NCI-H510A treated with DMSO at 0.1 percent for 48 hours (cell line): ENCODE measurements at places on chromosomes 11 and 22.

GRCh38 chr11:36426226-36426848 is 83.7 kb downstream of the TRAF6 start:
- peak; percentile 10 for DNase-seq

GRCh38 chr11:36090356-36091109 is 146.7 kb downstream of the LDLRAD3 start:
- no peak for DNase-seq

DNA sequence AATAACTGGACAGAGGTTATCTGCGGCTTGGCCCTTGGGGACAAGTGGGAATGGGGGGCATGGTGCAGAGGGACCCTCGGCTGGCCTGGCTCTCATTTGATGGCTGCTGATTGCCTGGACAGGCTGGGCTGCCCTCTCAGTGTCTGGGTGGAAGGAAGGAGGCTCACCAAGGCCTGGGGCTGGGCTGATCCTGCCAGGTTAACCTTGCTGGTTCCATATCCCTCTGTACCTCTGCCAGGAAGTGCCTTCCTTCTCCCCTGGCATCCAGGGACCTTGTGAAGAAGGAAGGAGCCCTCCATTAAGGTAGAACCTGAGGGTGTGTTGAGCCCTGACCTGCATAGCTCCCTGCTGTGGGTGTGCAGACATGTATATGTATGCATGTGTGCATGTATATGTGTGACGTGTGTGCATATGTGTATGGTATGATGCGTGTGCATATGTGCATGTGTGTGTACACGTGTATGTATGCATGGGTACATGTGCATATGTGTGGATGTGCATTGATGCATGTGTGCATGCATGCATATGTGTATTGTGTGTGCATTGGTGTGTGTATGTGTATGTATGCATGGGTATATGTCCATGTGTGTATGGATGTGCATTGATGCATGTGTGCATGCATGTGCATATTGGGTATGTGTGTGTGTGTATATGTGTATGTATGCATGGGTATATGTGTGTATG is 433.9 kb downstream of the TBC1D22A start:
- DNase-seq = no peak

GRCh38 chr11:79313530-79313913 is 127.3 kb downstream of the TENM4 start:
- no peak for DNase-seq

- DNase-seq = peak; percentile 4
Observed at GRCh38 chr11:104462341-104462740, 298.4 kb upstream of the PDGFD start.

DNA sequence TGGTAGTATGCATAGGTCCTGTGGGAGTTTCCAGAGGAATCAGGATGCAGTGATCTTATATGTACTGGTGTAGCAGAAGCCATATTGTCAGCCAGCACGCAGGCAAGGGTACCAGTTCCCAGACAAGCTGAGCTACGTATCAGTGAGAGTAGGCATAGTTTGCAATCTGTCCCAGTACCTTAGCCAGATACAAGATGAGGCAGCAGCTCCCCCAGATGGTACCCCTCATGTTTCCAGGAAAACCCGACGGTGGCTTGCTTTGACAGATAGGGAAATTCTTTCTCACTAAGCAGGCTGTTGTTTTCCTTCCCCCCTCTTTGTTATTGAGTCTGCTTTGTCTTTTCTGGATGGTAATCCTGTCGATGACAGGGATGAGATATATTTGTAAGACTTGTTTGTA is 109.7 kb upstream of the RRM1 start:
- DNase-seq = no peak

DNA sequence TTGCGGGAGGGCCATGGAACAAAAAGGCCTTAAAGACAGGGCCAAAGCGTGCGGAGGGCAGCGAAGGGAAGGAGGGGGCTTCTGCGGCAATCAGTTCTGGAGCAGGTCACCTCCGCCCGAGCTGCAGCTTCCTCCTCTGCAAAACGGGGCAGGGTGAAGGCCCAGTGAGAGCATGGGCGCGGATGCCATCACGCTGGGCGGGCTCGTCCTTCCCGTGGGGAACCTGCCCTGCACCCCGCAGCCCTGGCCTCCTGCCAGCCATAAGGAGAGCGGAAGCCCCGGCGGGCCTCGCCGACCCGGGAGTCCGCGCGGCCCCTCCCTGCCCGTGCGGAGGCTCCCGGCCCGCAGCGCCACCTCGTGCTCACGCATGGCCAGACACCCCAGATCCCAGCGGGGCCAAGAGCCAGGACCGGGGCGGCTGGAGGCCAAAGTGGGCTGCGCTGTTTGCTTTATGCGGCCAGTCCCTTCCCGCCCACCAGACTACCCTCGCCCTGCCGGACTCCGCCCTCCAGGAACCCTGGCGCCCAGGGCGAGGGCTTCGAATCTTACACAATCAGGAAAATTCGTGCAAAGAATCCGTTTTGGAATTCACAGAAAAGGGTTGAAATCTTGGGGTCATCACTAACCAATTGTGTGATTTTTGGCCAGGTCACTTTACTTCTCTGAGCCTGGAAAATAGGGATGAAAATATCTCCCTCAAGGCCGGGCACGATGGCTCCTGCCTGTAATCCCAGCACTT is 16.1 kb downstream of the TSKU start:
- DNase-seq = peak; percentile 55

GRCh38 chr11:61123775-61124571 is 21.7 kb downstream of the CD5 start:
- DNase-seq = no peak

DNA sequence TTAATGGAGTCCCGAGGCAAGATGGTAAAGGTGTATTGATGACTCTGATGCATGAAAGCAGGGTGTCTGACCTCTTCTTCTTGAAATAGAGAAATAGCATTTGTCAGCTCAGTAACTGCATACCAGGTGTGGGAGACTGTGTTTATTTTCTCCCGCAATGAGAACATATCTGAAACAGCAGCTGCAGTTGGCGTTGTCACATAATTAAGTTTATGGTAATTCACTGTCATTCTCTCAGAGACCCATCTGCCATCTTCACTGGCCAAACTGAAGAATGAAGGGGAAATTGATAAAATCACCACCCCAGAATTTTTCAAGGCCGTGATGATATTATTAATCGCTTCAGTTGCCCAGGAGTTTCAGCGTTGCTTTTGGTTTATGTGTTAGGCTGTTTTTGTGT is 20.1 kb upstream of the MCHR1 start:
- DNase-seq = no peak

- no peak for DNase-seq
Observed at GRCh38 chr11:19252394-19253152, 11.8 kb upstream of the E2F8 start.

DNA sequence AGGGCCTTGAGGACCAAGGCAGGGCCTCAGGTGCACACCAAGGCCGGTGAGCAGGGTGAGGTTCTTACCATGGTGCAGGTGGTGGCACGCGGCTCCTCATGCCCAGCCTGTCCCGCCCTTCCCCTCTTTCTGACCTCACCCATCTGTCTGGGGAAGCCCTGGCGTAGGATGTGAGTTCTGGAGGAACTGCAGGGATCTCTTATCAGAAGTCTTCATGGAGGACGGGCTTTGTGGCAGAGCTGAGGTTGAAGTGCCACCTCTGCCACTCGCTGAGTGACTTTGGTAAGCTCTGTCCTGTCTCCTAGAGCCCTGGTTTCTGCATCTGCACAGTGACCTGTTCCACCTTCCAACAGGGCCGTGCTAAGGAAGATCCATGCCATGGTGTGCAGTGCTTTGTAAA is 49.1 kb downstream of the LRRC32 start:
- DNase-seq = no peak

- DNase-seq = peak; percentile 65
Observed at GRCh38 chr11:20089796-20090653, 70.2 kb downstream of the DBX1 start.

GRCh38 chr11:113532697-113533424 is 57.7 kb upstream of the DRD2 start:
- DNase-seq = peak; percentile 83

- DNase-seq = no peak
Observed at GRCh38 chr11:113623114-113623513, 83.0 kb downstream of the TMPRSS5 start.

GRCh38 chr11:33195462-33196173 is 34.3 kb upstream of the CSTF3 start:
- no peak for DNase-seq

GRCh38 chr11:125320347-125321076 is 156.0 kb downstream of the PKNOX2 start:
- no peak for DNase-seq

DNA sequence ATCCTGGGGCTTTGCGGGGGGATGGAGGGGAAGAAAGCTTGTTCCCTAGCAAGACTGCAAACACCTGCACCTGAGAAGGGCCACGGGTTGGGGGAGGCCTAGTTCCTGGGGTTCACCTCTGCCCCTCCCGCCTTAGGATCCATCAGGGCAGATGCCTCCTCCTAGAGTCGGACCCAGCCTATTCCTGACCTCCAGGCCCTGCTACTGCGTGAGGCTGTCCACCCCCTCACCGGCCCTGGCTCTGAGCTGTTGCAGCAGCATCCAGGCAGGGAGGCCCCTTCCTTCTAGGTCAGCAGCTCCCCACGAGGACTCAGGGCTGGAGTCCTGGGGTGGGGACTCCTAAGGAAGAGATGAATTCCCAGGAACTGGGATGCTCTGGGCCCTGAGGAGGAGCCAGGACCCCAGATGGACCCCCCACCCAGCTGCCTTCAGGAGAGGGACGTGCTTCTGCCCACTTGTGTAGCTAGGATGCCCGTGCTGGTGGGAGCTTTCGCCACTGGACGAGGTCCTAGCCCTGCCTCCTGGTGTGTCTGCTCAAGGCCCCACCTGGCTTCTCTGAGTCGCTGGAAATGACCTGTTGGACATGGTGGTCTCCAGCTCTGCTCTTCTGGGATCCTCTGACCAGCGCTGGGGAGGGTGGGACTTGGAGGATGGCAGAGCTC is 10.3 kb downstream of the MRGPRF start:
- no peak for DNase-seq

GRCh38 chr11:114912826-114913225 is 234.5 kb downstream of the NXPE2 start:
- no peak for DNase-seq

DNA sequence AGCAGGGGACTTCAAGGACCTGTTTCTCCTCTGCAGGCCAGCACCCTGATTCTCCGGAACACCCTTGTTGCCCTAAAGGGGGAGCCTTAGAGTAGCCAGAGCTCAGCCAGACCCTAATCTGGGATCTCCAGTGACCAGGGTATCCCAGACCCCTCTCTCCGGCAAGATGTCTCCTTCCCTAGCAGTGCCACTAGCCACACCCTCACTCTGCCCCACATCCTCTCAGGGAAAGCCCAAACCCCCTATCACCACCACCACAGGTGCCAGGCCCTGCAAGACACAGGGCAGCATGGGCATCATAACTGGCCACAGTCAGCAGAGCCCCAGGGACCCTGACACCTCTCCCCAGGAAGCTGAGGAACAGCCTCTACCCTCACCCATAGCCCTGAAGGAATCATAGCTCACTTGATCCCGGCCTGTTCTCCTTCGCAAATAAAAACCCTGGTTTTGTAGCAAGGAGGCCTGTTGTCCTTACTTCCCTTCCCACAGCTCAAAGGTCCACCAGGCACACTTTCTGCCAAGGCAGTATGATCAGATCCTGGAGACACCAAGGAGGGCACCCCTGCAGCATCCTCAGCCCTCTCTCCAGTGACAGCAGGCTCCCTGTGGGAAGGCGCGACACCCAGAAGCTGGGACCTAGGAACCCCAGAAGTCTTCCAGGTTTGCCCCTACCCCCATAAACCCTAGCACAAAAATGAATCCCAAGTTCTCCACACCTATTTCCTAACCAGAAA is 4.6 kb downstream of the CFL1 start:
- DNase-seq = no peak

- DNase-seq = no peak
Observed at GRCh38 chr11:5541427-5541826, 6.9 kb downstream of the OR52H1 start.

GRCh38 chr11:821512-822371 is 3.0 kb downstream of the PNPLA2 start:
- DNase-seq = no peak

DNA sequence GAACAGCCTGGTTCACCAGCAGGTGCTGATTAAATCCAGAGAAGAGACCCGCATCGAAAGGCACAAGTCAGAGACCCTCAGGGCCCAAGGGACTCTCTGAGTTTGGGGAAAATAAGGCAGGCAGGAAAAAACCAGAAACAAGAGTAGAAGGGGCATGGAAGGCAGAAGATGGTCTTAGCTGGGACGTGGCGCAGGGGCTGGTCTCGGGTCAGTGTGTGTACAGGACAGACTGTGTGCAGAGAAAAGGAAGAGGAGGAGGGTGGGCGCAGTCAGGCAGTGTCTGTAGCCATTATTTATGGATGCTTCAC is 31.3 kb downstream of the PPP2R1B start:
- no peak for DNase-seq

- peak; percentile 63 for DNase-seq
Observed at GRCh38 chr11:12377824-12378593, 638 bp downstream of the PARVA start.

DNA sequence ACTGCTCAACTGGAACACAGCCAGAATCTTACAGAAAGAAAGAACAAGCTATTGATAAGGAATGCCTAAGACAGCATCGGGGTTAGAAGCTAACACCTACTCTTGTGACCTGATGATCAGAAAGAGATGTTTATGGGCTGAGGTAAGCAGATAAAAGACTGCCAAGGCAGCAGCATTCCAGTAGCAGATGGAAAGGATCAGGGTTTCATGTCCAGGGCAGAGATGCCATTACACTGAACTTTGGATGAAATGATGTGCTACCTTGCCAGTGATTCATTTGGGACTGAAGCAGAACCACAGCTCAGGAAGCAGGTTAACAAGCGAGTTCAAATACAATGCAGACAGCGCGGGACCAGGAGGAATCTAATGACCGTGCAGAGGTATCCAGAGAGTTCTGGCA is 27.1 kb upstream of the APOA1 start:
- no peak for DNase-seq

DNA sequence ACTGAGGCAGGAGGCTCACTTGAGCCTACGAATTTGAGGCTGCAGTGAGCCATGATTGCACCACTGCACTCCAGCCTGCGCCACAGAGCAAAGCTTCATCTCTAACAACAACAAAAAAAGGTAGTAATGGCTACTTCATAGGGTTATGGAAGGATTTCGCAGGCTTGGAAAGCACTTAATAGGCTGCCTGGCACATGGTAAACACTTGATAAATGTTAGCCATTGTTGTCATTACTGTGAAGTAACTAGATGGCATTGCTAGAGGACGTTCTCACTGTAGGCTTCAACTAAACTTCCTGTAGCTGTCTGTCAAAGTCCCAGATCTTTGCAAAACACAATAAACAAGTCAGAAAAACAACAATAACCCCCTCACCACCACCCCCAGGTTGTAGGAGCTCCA is 357.2 kb upstream of the NARS2 start:
- peak; percentile 41 for DNase-seq

DNA sequence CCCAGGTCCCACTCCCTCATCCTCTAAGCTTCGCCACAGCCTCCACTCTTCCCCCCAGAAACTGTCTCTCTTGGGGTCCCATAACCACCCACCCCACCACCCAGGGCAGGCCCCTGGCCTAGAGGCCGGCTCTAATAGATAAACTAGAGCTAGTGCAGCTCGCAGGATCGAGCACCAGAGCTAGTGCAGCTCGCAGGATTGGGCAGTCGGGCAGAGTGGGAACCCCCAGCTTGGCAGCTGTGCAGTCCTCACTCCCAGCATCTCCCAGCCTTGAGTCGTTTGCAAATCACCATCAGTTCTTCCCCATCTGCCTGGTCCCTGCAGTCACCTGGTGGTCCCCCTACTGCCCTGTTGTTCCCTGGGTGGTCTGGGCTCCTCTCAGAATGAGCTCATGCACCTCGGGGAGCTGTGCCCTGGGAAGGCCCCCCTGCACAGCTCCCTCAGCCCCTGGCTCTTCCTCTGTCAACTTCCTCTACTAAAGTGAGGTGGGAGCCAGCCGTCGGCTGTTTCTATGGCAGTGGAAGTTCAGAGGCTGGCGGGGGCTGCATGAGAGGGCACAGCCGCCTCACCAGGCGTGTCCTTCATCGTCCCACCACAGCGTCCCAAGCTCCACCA is 15.5 kb upstream of the SHANK2 start:
- no peak for DNase-seq
